Fibroblast of mammary gland (primary cell): ENCODE measurements at places on chromosomes 16 and 17.

- DNase-seq, result no peak
Measured at GRCh38 chr17:68860941-68861340, 94.3 kb downstream of the ABCA8 start.

DNA sequence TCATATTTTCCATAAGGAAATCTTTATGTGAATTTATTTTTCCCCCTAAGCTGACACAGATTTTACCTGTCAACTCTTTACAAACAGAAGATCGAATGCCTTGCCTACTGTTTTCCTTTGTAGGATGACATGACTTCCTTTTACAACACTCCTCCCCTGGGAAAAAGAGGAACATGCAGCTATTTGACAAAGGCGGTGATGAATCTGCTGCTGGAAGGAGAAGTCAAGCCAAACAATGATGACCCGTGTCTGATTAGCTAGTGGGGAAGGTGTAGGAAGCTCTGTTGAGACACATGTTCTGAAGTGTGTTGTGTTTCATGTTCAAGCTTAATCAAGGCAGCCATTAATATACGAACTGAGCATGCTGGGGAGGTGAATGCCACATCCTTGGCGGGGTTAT, 238.0 kb downstream of the PHKB start:
- no peak for DNase-seq

- no peak for DNase-seq
Measured at GRCh38 chr16:47488051-47488450, 26.9 kb downstream of the PHKB start.

DNA sequence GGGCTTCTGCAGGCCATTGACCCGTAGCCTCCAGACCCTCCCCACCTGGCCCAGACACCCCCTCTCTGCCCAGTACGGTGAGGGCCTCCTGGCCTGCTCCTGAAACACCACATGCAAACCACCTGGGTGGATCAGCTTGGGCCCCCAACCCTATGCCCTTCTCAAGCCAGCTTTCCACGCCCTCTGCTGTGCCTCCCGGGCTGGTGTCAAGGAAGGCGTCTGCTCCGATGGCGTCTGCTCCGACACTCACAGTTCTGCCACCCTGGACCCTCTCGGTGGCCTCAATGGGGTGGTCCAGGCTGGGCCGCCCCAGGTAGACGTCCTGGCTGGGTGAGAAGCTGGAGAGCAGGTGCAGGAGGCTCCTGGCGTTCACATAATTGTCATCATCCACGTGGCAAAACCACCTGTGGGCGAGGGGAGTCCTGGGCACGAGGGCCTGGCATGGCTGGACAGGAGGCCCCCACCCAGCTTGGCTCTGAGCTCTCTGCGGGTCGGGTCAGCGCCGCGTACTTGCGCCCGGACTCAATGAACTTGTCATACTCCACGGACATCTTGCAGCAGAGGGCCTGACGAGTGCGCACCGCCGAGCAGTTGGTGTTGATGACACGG, 1.4 kb downstream of the RFNG start:
- DNase-seq, result no peak

- no peak for DNase-seq
Measured at GRCh38 chr17:37361543-37361942, 14.2 kb upstream of the C17orf78 start.

DNA sequence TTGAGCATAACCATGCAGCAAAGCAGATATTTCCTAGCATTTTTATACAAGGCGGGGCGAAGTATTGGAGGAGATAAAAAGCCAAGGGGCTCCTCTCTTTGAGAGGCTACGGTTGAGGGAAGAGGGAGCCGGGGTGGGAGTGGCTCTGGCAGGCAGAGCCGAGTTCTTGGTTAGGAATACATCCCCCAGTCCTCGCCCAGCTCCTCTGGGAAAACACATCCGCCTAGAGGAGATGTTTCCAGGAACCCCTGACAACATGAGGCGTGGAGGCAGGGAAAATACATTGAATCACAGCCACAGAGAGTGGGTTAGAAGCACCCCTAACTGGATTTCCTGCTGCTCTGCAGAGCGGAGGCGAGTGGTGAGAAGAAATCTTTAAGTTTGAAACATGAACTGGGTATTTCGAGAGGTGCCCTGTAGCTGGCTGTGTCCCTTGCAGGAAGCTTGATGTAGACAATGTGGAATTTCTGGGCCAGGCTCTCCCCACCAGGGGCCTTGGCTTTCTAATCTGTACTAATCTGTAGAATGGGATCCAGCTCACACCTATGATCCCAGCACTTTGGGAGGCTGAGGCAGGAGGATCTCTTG, 27.3 kb downstream of the TTYH2 start:
- DNase-seq, result peak; percentile 83

DNA sequence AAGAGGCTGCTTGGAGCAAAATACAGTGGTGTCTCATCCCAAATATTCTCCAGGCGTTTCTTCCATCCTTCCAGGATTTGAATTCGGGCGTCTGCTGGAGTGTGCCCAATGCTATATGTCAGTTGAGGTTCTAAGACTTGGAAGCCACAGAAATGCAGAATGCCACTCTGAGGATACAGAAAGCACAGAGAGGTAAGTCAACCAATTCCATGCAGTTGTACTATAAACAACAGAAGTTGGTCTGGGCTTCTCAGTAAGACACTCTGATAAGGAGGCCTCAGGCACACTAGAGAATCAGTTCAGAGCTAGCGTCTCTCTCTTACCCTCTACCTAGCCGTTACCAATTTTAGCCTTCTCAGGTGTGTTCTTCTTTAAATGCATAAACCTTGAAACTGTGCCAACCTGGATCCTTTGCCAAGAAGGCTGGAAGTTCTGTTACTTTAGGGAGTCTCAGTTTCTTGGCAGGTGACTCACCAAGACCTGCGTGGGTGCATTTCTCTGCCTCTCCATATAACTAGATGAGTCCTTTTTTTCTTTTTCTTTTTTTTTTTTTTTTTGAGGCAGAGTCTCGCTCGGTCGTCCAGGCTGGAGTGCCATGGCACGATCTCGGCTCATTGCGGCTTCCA, 15.1 kb downstream of the NQO1 start:
- DNase-seq, result peak; percentile 95

DNA sequence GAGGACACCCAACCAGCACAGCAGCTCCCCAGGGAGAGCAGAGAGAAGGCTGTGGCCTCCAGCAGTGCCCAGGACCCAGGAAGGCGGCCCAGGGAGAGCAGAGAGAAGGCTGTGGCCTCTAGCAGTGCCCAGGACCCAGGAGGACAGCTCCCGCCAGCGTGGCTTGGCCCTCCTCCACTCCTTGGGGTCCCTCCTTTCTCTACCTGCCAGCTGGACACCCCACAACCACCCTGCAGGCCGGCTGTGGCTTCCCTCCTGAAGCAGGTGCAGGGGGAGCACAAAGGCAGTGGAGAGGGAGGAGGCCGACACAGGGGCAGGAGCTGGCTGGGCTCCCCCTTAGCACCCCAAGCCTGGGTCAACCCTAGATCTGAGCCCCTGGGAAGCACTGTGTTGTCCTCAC, 54.1 kb upstream of the FASN start:
- no peak for DNase-seq

DNA sequence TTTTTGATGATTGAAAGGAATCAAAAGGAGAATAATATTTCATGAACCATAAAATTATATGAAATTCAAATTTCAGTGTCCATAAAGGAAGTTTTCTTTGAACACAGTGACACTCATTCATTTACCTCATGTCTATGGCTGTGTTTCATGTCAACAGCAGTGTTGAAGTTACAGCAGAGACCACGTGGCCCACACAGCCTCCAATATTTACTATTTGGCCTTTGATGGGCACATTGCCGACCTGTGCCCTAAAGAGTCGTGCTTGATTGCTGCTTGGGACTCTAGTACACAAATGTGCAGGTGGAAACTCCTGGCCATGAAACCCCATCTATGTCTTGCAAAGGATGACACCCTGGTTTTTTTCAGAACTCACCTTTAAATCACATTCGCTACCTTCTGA, 57.0 kb downstream of the CES1 start:
- DNase-seq, result no peak

GRCh38 chr17:17682293-17682736, 1.1 kb downstream of the RAI1 start:
- no peak for DNase-seq

DNA sequence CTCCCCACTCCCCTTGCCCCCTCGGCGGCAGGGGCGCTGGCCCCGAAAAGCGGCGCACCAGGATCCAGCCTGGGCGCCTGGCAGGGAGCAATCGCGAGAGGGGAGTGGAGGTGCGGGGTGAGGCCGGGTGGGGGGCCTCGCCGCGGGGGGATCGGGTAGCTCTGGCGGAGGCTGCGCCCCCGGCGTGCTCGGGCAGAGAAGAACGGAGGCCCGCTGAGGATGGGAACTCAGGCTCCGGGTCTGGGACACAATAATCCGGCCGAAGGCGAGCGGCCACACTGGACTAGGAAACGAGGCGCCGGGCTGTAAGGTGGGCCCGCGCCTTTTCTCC, 721 bp upstream of the PCGF2 start:
- DNase-seq, result no peak

DNA sequence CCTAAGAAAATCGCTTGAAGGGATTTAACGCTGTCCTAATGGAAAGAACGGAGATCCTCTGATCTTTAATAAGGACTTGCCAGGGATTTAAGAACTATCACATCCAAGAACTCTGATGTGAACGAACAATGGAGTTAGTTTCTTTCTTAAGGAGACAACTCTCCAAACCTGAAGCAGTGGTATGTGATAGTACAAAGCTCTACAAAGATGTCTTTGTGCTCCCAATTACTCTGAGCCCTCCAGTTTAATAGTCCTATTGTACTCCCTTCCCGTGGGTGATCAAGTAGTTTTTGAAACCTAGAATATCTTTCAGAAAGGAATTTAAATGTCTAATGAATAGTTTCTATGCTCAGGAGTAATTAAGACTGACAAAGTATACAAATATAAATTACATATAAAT, 123.8 kb downstream of the FTO start:
- no peak for DNase-seq

DNA sequence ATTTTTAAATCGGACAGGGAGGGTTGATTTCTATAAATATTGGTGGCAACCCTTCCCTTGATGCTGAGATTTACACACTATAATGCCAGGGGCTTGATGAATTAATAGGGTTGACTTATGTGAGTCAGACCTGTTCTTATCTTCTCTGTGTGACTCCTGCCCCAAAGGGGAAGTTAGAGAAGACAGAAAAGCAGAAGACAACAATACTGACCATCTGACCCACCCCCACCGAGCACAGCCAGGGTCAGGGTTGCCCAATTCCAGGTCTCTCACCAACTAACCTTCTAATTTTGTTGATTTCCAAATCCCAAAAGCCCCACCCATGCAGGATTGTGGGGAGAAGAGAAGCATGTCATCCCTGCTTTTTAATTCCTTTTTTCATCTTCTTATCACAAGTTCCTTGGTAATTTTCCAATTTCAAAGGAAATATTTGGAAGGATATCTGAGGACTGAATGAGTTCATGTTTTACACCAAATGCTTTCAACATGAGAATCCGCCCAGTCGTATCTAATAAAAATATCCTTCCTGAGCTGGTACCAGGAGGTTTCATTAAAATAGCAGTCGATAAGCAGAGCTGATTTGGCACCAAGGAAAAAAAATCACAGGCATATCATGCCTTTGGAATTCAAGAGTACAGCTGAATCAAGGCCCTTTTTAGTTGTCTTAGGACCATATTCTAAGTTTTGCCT, 603.4 kb upstream of the CDH11 start:
- DNase-seq, result no peak

- no peak for DNase-seq
Measured at GRCh38 chr16:15601212-15601879, 41.6 kb downstream of the MARF1 start.

DNA sequence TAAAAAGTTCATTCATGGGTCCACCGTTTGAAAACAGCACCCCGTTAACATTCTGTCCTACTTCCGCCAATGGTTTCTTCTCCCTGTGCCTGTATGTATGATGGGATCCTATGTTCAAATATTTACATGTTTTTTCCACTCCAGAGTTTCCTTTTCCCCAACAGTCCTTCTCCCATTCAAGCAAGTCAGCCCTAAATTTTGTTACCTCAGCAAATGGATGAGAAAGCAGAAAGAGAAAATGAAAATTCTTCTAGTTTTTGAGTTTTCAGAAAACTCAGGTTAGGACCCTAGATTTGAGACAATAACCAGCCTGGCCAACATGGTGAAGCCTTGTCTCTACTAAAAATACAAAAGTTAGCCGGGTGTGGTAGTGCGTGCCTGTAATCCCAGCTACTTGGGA, 3.5 kb upstream of the ERN2 start:
- no peak for DNase-seq

GRCh38 chr17:6163612-6164333, 93.6 kb downstream of the WSCD1 start:
- peak; percentile 32 for DNase-seq

DNA sequence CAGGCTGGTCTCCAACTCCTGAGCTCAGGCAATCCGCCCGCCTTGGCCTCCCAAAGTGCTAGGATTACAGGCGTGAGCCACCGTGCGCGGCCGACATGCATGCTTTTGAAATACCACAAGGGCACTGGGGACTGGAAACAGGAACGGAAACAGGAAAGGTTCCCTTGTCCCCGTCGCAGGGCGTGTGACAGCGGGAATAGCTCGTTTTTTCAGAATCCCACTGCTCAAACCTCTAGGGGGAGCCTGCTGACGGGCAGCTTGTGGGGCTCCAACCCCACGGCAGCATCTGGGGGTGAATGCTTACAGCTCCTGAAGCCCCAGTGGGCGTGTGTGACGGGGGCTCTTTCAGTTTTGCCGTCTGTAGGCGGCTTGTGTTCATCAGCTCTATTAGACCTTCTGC, 18.8 kb upstream of the ASGR2 start:
- DNase-seq, result no peak

GRCh38 chr17:7156342-7156940, 22.7 kb downstream of the ASGR1 start:
- peak; percentile 29 for DNase-seq

DNA sequence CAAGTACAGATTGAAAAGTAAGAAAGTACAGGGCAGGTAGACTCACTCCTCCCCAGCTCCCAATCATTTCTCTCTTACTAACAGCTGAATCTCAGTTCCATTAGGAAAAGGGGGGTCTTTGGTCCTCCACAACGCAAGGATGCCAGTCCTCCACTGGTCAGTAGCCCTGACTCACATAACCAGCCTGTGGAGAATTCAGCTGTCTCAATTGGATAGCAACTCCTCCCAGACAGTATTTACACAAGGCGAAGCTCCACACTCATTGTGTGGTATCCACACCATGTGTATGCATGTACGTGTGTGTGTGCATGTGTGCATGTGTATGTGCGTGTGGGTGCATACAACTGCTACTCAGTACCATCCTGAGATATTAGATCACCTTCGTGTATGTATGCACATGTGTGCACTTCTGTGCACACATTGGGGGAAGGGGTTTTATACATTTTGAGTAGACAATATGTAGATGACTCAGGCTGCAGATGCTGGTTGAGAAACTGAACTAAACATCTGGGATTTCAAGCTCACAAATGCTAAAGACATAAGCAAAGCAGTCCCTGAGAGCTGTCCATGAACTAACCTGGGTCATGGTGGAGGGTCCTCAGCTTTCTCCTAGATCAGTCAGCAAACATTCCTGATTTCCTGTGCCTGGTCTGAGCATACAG, 240.1 kb downstream of the SLC39A11 start:
- DNase-seq, result peak; percentile 21

GRCh38 chr16:88649924-88650748, 717 bp downstream of the CYBA start:
- no peak for DNase-seq

GRCh38 chr17:79136596-79136995, 62.0 kb downstream of the ENGASE start:
- DNase-seq, result no peak
